Astrocyte of the cerebellum (primary cell): ENCODE measurements at places on chromosomes 1 and 21.

DNA sequence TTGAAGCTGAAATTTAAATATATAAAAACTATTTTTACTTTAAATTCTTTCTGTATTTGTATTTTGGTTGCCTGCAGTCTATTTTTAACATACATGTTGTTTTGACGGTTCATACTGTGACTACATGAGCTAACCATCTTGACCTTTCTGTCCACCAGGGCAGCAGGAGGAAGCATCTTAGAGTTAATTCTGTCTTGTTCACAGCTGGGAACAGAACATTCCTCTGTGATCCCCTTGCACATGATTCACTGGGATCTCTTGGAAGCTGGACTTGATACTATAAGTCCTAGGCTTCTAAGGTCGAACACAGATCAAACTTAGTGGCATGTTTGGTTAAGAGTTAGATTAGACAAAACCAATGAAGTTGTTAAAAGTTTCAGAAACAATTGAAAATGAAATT is 99.7 kb downstream of the NFIA start:
- DNase-seq, result no peak

DNA sequence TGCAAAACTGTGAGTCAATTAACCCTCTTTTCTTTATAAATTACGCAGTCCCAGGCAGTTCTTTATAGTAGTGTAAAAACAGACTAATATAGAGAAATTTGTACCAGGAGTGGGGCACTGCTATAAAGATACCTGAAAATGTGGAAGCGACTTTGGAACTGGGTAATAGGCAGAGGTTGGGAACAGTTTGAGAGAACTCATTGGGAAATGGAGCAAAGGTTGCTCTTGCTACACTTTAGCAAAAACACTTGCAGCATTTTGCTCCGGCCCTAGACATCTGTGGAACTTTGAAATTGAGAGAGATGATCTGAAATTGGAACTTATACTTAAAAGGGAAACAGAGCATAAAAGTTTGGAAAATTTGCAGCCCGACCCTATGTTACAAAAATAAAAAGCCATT is 810.9 kb downstream of the LTN1 start:
- DNase-seq, result no peak

DNA sequence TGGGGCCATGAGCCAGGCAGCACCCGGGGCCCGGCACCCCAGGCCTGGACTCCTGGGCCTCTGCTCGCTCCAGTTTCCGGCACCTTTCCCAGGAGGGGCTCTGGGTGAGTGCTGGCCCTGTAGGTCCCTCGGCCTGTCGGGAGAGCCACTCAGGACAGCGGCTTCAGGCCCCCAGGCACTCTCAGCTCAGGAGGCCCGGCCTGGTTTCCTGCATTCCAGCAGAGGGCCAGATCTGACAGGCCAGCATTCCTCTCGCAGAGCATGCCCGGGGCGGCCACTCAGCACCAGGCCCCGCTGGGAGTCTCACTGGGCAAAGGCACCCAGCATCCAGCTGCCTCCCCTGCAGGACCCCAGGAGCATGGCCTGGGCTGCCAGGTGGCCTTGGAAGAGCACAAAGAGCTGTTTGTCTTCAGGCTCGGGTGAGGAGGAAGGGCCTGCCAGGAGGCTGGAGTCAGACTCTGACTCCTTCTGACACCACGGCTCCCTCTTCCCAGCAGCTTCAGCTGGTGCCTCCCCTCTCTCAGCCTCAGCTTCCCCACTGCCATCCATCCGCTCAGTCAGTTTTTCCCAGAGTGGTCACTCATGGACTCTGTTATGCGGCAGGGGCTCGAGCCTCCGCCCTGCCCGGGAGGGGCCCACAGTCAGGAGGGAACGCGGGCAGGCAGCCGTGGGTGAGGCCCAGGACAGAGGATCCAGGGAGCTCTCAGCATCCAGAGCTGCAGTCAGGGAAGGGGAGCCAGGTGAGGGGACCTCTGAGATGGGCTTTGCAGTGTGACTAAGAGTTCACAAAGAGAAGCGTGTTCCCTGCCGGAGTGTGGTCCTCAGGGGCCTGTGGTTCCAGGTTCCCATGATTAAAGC is 51.7 kb downstream of the WNT9A start:
- no peak for DNase-seq

- no peak for DNase-seq
These were observed 44.8 kb upstream of the ABCG1 start for GRCh38 chr21:42174173-42174572.

DNA sequence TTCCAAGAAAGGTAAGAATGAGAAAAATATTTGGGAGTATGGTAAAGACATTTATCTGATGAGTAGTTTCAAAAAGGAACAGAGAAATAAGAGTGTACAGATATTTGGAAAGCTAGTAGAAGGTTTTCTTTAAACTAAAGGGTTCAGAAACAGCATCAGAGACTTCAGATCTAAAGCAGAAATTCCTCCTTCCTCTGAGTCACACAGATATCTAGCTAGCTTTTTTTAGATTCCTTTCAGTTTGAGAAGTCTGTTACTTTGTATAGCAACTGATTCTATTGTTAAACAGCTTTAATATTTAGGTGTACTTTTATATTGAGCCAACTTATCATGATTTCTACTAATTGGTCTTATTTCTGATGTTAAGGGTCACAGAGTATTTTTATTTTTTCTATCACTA is 4.7 kb downstream of the AMY2B start:
- no peak for DNase-seq

- DNase-seq, result no peak
These were observed 895.6 kb downstream of the TTLL7 start for GRCh38 chr1:83103341-83103740.

DNA sequence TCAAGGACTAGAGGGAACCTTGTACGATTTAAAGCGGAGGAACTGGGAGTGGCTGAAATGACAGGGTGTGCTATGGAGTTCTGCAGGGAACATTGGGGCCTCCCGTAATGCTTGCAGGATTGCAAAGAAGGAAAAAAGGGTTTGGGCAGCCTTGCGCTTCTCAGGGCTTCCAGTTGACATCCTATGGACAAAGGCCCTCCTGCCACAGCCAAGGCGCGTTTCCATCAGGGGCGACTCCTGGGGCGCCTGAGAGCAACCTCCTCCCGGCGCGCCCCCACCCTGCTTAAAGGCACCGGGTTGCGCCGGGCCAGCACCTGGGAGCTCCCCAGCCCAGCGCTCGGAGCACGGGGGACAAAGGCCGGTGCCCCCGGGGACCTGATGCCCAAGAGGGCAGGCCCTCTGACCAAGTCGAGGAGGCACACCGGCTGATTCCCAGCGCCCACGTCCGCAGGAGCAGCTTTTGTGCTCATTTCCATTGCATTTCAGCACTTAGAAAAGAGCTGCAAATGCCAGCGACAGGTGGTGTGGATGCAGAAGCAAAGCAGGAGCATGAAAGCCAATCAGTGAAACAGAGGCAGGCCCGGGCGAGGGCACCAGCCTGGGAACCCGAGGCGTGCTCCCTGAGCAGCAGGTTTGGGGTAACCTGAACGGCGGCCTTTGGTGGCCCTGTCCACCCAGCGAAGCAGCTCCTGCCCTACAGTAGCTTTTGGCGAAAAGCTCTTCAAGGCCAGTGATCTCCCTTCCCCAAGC is 17.6 kb upstream of the RNF187 start:
- DNase-seq, result no peak

- DNase-seq, result no peak
These were observed 38.5 kb upstream of the TMEM52 start for GRCh38 chr1:1957533-1957961.

DNA sequence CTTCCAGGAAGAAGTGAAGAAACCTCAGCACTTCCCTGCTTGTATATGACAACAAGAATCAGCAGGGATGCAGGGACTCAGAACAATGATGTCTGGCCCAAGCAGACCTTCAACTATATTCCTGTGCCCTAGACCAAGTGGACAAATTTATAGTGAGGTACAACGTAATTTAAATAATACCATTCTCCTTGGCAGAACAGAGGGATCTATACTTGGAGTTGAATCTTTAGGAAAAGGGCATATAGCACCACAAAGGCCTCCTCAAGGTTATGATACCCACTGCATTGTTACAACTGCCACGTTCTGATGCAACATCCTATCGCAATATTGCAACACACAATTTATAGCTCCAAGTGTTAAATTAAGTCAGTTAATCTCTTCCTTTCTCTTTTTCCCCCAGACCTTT is 29.1 kb upstream of the GFI1 start:
- no peak for DNase-seq

GRCh38 chr1:232627171-232627570 is 2.8 kb downstream of the SIPA1L2 start:
- DNase-seq, result no peak

- DNase-seq, result no peak
These were observed 34.1 kb downstream of the OPTC start for GRCh38 chr1:203528063-203528462.

DNA sequence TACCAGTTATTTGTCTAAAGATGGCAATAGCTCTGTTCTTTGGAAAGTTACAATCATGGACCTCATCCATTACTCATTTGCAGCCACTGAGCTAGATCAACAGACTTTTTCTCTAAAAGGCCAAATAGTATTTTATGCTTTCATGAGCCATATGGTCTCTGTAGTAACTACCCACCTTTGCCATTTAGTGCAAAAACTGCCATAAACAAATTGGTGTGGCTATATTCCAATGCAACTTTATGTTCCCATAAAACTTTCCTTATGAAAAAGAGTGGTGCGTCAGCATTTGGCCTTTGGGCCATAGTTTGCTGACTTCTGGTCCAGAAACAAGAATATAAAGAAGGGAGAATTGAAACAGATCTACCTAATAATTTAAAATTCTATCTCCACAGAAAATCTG is 20.1 kb upstream of the KCTD3 start:
- no peak for DNase-seq
